ENCODE measurements at places on chromosomes 7 and 10. TPM values are rescaled to one million over a fixed set of nuclear protein-coding genes. Genes with fewer than 3 reads are reported as not detected.
A peak's percentile ranks its signal among the peaks of the same experiment; 100 is the strongest.

GRCh38 chr10:4240608-4241197 lies 455.7 kb upstream of the KLF6 start:
- no peak overlapping the region for H3K27ac ChIP-seq
- no peaks in the 10 kb centered on the region for H3K4me1 ChIP-seq
- no peaks in the 10 kb centered on the region for H3K27me3 ChIP-seq
- no peak overlapping the region for H3K4me3 ChIP-seq
- H3K36me3 ChIP-seq: no peaks in the 10 kb centered on the region
- DNase-seq: no peak

- no peaks in the 10 kb centered on the region for H3K36me3 ChIP-seq
- peaks cover 7% of the 10 kb centered on the region for H3K27me3 ChIP-seq
- H3K4me3 ChIP-seq: no peak overlapping the region
- no peaks in the 10 kb centered on the region for H3K4me1 ChIP-seq
Observed at GRCh38 chr10:25768167-25768566, 165.9 kb upstream of the MYO3A start.

The SPDYE8 gene
- total RNA-seq: not detected

DNA sequence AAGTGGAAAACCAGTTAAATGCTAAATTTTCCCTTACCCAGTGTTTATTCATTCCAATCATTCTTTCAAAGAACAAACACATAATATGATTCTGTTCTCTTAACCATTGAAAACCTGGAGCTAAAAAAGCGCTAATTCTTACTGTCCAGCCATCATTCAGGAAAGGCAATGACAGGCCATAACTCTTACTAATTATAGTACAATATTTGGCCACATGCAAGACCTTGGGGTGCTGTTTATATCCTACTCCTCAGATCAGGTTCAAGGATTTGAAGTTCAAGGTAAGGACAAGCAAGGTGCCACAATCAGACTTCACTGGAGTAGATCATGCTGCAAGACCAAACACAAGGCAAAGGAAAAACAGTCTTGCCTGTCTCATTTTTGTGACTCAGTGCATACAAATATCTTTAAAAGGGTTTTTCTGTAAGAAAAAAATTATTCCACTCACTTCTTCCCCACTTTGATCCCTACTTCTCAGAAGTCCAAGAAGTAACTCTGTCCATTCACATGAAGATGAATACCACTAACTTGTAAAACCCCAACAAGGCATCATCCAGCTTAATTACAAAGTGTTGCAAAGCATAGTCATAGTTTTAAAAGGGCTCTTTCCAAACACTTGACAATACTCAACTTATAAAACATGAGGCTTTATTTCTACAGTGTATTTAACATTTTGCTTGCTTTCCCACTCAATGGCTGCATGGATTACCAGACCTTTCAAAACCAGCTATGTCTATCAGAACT lies 153.0 kb downstream of the DOCK4 start:
- H3K27me3 ChIP-seq: no peaks in the 10 kb centered on the region
- H3K4me1 ChIP-seq: peaks cover 13% of the 10 kb centered on the region
- H3K27ac ChIP-seq: no peak overlapping the region

GRCh38 chr7:108623220-108623619 lies 53.5 kb downstream of the DNAJB9 start:
- no peak for DNase-seq
- no peaks in the 10 kb centered on the region for H3K4me1 ChIP-seq
- H3K27me3 ChIP-seq: no peaks in the 10 kb centered on the region
- H3K27ac ChIP-seq: no peak overlapping the region
- no peaks in the 10 kb centered on the region for H3K36me3 ChIP-seq

The AS3MT gene
- total RNA-seq: 207 TPM

The PLCE1 gene
- 3.6 TPM for total RNA-seq

GRCh38 chr10:20632696-20633095 lies 264.4 kb downstream of the NEBL start:
- no peaks in the 10 kb centered on the region for H3K27me3 ChIP-seq
- H3K36me3 ChIP-seq: no peaks in the 10 kb centered on the region
- no peak overlapping the region for H3K4me3 ChIP-seq

The SFRP4 gene
- 1.9 TPM for total RNA-seq

- H3K27ac ChIP-seq: no peak overlapping the region
- DNase-seq: no peak
- no peaks in the 10 kb centered on the region for H3K27me3 ChIP-seq
- H3K36me3 ChIP-seq: no peaks in the 10 kb centered on the region
- no peaks in the 10 kb centered on the region for H3K4me1 ChIP-seq
Observed at GRCh38 chr7:74511345-74511744, 57.6 kb downstream of the GTF2IRD1 start.

- H3K27me3 ChIP-seq: no peaks in the 10 kb centered on the region
- H3K36me3 ChIP-seq: no peaks in the 10 kb centered on the region
- H3K4me1 ChIP-seq: no peaks in the 10 kb centered on the region
- no peak for DNase-seq
- H3K4me3 ChIP-seq: no peak overlapping the region
Observed at GRCh38 chr7:18177129-18177814, 149.6 kb upstream of the PRPS1L1 start.

DNA sequence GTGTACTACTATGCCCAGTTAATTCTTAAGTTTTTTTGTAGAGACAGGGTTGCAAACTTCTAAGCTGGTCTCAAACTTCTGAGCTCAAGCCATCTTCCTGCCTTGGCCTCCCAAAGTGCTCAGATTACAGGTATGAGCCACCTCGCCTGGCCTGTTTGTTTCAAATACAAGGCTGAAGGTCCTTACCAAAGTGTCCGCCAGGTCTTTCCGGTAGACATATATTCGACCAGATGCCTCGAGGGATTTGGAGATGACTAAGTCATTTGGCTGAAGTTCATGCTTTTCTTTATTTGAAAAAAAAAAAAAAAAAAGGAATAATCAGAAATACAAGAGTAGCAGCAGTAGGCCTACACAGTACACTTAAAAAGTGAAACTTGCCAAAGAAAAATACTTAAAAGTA lies 204.5 kb upstream of the CDCA7L start:
- H3K4me1 ChIP-seq: no peaks in the 10 kb centered on the region
- H3K27ac ChIP-seq: no peak overlapping the region
- no peaks in the 10 kb centered on the region for H3K36me3 ChIP-seq
- H3K4me3 ChIP-seq: no peak overlapping the region
- no peak for DNase-seq

GRCh38 chr10:113232928-113233511 lies 283.0 kb downstream of the TCF7L2 start:
- H3K4me3 ChIP-seq: no peak overlapping the region
- no peaks in the 10 kb centered on the region for H3K4me1 ChIP-seq
- H3K27me3 ChIP-seq: no peaks in the 10 kb centered on the region
- no peaks in the 10 kb centered on the region for H3K36me3 ChIP-seq
- no peak overlapping the region for H3K27ac ChIP-seq

DNA sequence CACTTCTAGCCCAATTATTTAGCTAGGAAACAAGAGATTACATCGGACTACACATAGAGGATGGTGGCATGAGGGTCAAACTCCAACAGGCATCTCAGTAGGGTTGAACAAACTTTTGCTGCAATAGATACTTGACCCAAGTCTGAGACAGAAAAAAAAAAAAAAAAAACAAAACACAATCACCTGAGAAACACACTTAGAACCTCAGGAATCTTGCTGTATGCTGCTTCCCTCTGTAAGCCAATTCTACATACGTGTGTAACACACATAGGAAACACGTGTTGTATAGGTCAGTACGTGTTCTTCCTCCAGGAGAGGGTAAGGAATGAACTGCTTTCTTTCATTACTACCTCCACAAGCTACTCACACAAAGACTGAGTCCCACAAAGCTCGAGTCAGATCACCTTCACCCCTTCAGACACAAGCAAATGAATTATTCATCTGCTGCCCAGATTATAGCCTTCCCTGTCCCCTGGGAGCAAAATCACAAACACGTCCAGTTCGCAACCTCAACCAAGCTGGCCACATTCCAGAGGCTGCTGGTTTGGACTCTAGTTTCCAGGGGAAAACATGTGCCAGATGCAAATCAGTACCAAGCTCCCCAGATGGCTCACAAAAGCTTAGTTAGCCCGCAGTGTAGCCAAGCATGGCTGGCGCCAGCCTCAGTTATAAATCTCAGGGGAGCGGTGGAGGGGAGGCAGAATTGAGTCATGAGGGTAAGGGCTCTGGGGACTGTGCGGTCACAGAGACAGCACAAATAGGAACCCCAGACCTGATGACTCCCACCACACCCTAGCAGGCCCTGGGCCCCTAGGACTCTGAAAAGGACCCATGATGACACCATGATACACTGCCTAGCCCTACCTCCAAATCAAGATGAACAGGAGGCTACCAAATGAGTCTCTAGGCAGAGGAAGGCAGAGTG lies 15.1 kb downstream of the PSAP start:
- peak; percentile 74 for DNase-seq
- no peaks in the 10 kb centered on the region for H3K27me3 ChIP-seq
- H3K4me3 ChIP-seq: no peak overlapping the region
- H3K36me3 ChIP-seq: no peaks in the 10 kb centered on the region
- H3K27ac ChIP-seq: peak overlapping the region; percentile 51

DNA sequence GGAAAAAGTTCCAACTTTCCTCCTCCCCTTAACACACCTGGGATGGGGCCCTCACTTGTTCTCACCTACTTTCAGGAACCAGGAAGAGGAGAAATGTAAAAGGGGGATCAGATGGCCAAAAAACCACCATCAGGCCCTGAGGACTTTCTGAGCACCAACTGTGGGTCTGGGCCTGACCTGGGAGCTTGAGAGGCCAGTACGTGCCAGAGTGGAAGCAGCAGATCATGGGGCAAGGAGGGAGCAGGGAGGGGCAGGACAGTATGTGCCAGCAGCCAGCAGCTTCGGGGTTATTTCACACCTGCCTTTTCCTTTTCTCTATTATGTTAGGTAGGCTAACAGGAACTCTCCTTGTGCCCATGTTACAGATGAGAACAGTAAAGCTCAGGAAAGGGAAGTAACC lies 118.8 kb upstream of the UNC5B start:
- H3K4me3 ChIP-seq: no peak overlapping the region
- H3K36me3 ChIP-seq: no peaks in the 10 kb centered on the region
- no peaks in the 10 kb centered on the region for H3K27me3 ChIP-seq

The GJD4 gene
- total RNA-seq: not detected

The SEMA3D gene
- 4.1 TPM for total RNA-seq

DNA sequence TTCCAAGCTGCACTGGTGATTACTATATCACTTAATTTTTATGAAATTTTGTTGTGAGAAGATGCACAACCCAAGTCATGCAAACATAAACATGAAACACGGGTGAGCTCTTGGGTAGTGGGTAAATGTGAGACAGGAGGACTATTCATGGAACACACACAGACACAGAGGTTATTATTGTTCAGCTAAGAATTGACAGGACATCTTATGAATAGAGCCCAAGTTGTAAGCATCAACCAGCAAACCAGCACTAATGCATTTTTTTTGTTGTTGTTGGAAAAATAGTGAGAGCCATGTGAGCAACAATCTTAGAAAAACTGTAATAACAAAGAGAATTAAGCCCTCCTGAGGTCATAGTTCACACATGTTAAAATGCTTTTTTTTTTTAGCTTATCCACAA lies 1179.7 kb downstream of the GATA3 start:
- peaks cover 6% of the 10 kb centered on the region for H3K27me3 ChIP-seq
- H3K27ac ChIP-seq: no peak overlapping the region
- no peaks in the 10 kb centered on the region for H3K36me3 ChIP-seq
- no peak for DNase-seq

The MMD2 gene
- total RNA-seq: not detected

GRCh38 chr10:79422178-79422892 lies 23.1 kb downstream of the ZCCHC24 start:
- no peak for DNase-seq
- H3K4me3 ChIP-seq: no peak overlapping the region
- peak overlapping the region; percentile 80 for H3K27ac ChIP-seq

The NSUN5 gene
- 21.3 TPM for total RNA-seq

DNA sequence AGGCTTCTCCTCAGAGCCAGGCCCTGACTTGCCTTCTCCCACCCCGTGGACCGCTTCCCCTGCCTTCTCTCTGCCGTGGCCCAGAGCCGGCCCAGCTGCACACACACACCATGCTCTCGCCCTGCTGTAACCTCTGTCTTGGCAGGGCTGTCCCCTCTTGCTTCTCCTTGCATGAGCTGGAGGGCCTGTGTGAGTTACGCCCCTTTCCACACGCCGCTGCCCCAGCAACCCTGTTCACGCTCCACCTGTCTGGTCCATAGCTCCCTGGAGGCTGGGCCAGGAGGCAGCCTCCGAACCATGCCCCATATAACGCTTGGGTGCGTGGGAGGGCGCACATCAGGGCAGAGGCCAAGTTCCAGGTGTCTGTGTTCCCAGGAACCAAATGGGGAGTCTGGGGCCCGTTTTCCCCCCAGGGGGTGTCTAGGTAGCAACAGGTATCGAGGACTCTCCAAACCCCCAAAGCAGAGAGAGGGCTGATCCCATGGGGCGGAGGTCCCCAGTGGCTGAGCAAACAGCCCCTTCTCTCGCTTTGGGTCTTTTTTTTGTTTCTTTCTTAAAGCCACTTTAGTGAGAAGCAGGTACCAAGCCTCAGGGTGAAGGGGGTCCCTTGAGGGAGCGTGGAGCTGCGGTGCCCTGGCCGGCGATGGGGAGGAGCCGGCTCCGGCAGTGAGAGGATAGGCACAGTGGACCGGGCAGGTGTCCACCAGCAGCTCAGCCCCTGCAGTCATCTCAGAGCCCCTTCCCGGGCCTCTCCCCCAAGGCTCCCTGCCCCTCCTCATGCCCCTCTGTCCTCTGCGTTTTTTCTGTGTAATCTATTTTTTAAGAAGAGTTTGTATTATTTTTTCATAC lies 38.0 kb downstream of the LIMK1 start:
- no peak overlapping the region for H3K27ac ChIP-seq
- H3K36me3 ChIP-seq: peaks cover 16% of the 10 kb centered on the region
- no peak overlapping the region for H3K4me3 ChIP-seq
- no peaks in the 10 kb centered on the region for H3K27me3 ChIP-seq
- H3K4me1 ChIP-seq: no peaks in the 10 kb centered on the region

- H3K27ac ChIP-seq: no peak overlapping the region
- no peak overlapping the region for H3K4me3 ChIP-seq
- H3K27me3 ChIP-seq: no peaks in the 10 kb centered on the region
- no peaks in the 10 kb centered on the region for H3K36me3 ChIP-seq
- DNase-seq: no peak
Observed at GRCh38 chr10:54808186-54808935, 7.3 kb upstream of the PCDH15 start.

GRCh38 chr10:21870849-21871248 lies 132.7 kb downstream of the DNAJC1 start:
- no peak for DNase-seq
- H3K4me1 ChIP-seq: no peaks in the 10 kb centered on the region
- no peak overlapping the region for H3K27ac ChIP-seq
- no peaks in the 10 kb centered on the region for H3K27me3 ChIP-seq

The CALHM1 gene
- not detected for total RNA-seq

- no peaks in the 10 kb centered on the region for H3K4me1 ChIP-seq
- H3K4me3 ChIP-seq: no peak overlapping the region
- H3K27ac ChIP-seq: no peak overlapping the region
- no peaks in the 10 kb centered on the region for H3K27me3 ChIP-seq
Observed at GRCh38 chr7:20199015-20199737, 18.0 kb downstream of the MACC1 start.

DNA sequence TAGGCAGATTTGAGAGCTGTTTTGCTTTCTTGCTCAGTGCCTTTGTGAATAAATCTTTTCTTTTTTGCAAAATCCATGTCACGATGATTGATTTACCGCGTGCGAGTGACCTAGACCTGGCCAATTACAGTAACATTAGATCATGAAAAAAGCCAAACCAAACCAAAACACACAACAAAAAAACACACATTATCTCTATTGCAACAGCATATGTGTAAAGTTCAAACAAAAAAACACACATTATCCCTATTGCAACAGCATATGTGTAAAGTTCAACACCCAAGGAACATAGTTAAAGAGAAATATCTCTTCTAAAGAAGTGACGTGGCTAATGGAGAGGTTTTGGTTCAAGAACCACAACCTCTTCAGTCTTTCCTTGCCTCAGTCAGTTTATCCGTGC lies 342.6 kb upstream of the NRG3 start:
- no peak overlapping the region for H3K4me3 ChIP-seq
- H3K36me3 ChIP-seq: no peaks in the 10 kb centered on the region
- no peaks in the 10 kb centered on the region for H3K27me3 ChIP-seq
- H3K27ac ChIP-seq: no peak overlapping the region
